ENCODE measurements at places on chromosomes 11 and 22. TPM values are rescaled to one million over a fixed set of nuclear protein-coding genes. Genes with fewer than 3 reads are reported as not detected.

Gene CHRM1
- total RNA-seq, result 2.4 TPM

Gene CRACR2B
- 3.1 TPM for total RNA-seq

Gene VWA5A
- 19.7 TPM for total RNA-seq

Gene CSF2RB
- total RNA-seq, result 8.7 TPM

Gene RFPL1
- total RNA-seq, result 1.4 TPM

Gene PDGFD
- total RNA-seq, result 8.2 TPM

Gene PVALB
- total RNA-seq, result 15.2 TPM

Gene TXN2
- total RNA-seq, result 15.2 TPM

Gene THY1
- 148 TPM for total RNA-seq

Gene PATE2
- total RNA-seq, result 12.5 TPM

Gene RIBC2
- not detected for total RNA-seq

Gene FDX1
- 9.6 TPM for total RNA-seq

Gene CABP2
- total RNA-seq, result not detected

Gene FAM76B
- total RNA-seq, result 65.5 TPM

Gene RIMBP3C
- not detected for total RNA-seq

Gene SFI1
- 22.1 TPM for total RNA-seq

Gene UPK3A
- total RNA-seq, result not detected

Gene ZP1
- total RNA-seq, result 0.96 TPM

Gene BTG4
- 5.5 TPM for total RNA-seq

Gene OR51G2
- 3.4 TPM for total RNA-seq

Gene PNPLA5
- not detected for total RNA-seq

Gene OR2AT4
- 10.1 TPM for total RNA-seq

Gene C22orf31
- total RNA-seq, result not detected

Gene PKNOX2
- total RNA-seq, result 31.8 TPM

Gene FOLH1
- 4.6 TPM for total RNA-seq

Gene ISX
- not detected for total RNA-seq

Gene OR52N4
- 1.9 TPM for total RNA-seq

Gene CADM1
- total RNA-seq, result 68.1 TPM

Gene ELMOD1
- 4.6 TPM for total RNA-seq

Gene CCDC73
- total RNA-seq, result 4.1 TPM

Gene POU2AF2
- total RNA-seq, result not detected

Gene CLDN5
- 8.7 TPM for total RNA-seq

Gene SSTR3
- total RNA-seq, result 1.7 TPM

Gene OR6A2
- 1.9 TPM for total RNA-seq

Gene KRTAP5-7
- total RNA-seq, result not detected

Gene SCN4B
- 1.2 TPM for total RNA-seq

Gene ZFTA
- 14.9 TPM for total RNA-seq

Gene JAML
- 18.8 TPM for total RNA-seq

Gene KCNK4
- total RNA-seq, result 3.6 TPM

Gene FADS1
- total RNA-seq, result 33.0 TPM

Gene MIEF1
- total RNA-seq, result 7.0 TPM

Gene GLYAT
- 55.4 TPM for total RNA-seq

Gene INPP5J
- total RNA-seq, result 6.3 TPM

Gene GTSE1
- total RNA-seq, result 3.4 TPM

Gene GLB1L3
- 2.2 TPM for total RNA-seq

Gene SEC14L2
- total RNA-seq, result 0.48 TPM

Gene SESN3
- 59.7 TPM for total RNA-seq
